ENCODE measurements at places on chromosomes 1 and 21.
A peak's percentile ranks its signal among the peaks of the same experiment; 100 is the strongest.

- DNase-seq = no peak
These were observed 399.3 kb downstream of the PTPRC start for GRCh38 chr1:199038156-199038555.

DNA sequence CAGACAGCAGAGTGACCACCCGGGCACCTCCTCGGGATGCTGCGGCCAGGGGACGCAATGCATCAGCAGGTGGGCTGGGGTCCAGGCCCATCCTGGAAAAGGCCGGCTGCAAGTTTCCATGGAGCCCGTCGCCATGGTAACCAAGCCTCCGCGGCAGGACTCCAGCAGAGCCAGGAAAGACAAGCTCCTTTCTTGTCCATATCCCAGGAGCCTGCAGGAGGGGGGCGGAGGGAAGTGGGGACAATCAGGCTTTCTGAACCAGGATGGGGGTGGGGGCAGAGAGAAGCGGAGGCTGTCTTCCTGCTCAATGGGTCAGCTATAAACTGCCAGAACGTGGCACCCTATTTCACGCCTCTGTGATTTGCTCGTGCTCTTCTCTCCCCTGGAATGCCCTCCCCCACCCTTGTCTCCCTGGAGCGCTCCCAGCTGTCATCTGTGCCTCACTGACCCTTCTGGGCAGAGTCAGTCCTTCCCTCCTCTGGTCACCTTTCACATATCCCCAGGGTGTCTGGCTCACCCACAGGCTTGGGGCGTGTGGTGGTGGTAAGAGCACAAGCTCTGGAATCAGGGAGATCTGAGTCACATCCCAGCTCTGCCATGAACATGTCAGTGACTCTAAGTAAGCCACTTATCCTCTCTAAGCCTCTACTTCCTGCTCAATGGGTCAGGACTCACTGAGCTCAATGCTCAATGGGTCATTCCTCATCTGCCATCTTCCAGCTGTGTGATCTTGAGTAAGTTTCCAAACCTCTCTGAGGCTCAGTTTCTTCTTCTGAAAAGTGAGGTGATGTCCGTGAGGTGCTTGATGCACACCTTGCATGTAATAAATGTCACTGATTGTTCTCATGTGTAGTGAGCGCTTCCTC lies 58.9 kb upstream of the LAPTM5 start:
- no peak for DNase-seq

DNA sequence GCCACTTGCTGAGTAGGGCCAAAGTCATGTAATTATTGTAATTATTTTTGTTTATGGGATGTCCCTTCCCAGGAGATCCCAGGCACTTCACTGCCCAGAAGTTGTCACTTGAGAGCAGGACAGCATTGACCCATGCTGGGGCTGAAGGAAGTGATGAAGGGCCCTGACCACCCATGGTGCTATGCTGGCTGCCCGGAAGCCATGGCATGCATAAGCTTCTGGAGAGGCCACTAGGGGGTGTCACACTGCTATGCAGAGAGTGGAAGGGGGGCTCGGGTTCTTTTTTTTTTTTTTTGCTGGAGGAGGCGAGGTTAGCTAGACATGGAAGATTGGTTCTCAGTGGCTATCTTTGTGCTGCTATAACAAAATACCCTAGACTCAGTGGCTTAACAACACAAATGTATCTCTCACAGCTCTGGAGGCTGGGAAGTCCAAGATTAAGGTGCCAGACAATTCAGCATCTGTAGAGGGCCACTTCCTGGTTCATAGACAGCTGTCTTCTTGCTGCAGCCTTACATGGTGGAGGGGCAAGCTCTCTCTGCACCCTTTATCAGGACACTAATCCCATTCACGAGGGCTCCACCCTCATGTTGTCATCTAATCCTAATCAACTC lies 84.9 kb downstream of the CNIH3 start:
- DNase-seq = no peak

- peak; percentile 24 for DNase-seq
These were observed 5.2 kb upstream of the FOXD3 start for GRCh38 chr1:63316984-63317816.

DNA sequence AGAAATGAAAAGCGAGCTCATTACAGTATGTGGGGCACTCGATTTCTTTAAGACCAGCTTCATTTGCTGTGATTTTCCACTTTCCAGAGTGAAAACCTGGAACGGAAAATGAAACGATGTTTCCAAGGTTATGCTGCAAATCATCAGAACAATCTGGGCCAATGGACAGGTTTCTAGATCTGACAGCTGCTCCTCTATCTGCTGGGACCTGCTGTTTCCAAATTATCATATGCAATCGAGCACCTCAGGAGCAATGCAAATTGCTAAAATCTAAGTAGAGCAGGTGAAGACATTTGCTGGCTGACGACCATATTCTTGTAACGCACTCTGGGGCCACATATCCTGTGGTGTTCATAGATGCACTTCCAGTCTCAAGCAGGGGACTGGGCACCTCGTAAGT lies 39.7 kb upstream of the TIAM1 start:
- no peak for DNase-seq

DNA sequence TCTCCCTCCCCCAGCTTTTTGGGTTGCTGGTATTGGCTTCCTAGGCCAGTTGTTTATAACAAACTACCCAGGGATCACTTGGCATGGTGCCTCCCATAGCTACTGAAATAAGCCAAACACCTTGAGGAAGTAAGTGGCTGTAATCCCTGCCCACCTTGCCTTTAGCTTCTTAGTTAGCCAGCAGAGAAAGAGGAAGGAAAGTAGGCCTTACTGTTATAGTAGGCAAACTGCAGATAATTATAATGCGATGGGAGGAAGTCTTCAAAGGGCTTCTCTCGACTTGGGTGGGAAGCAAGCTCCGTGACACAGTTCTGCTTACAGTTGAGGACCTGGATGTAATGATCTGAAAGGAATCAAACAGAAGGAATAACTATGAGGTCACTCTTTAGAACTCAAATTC lies 8.2 kb downstream of the P3H1 start:
- DNase-seq = no peak

All from CD4-positive, alpha-beta T cell treated with Interleukin-4 for 4 hours (primary cell).